ENCODE measurements at places on chromosomes 16 and 17.
A peak's percentile ranks its signal among the peaks of the same experiment; 100 is the strongest.

DNA sequence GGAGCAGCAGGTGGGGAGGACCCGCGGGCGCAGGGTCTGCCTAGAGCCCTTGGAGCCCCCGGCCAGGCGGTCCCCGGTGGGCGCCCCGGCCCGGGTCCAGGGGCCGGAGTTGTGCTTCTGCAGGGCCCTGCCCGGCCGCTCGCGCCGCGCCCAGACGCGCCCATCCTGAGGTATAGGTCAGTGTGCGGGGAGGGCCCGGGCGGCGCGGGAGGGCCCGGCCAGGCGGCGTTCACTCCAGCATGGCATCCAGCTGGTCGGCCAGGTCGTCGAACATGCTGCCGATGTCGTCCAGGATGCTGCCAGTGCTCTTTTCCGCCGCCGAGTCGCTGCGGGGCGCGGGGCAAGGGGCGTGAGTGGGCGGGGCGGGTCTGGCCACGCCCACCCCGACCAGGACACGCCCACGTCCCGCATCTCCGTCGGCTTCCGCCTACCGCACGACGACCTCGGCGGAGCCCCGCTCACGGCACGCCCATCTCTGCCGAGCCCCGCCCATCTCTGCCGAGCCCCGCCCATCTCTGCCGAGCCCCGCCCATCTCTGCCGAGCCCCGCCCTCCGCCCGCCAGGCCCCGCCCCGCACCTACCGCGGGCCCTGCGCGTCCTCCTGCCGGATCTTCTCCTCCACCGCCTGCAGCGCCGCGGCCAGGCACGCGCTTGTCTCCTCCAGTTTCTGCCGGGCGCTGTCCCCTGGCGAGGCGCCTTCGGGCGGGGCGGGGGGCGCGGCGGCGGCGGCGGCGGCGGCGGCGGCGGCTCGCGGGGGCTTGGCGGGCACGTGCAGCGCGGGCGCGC, 17.9 kb downstream of the CASKIN1 start:
- DNase-seq = no peak

DNA sequence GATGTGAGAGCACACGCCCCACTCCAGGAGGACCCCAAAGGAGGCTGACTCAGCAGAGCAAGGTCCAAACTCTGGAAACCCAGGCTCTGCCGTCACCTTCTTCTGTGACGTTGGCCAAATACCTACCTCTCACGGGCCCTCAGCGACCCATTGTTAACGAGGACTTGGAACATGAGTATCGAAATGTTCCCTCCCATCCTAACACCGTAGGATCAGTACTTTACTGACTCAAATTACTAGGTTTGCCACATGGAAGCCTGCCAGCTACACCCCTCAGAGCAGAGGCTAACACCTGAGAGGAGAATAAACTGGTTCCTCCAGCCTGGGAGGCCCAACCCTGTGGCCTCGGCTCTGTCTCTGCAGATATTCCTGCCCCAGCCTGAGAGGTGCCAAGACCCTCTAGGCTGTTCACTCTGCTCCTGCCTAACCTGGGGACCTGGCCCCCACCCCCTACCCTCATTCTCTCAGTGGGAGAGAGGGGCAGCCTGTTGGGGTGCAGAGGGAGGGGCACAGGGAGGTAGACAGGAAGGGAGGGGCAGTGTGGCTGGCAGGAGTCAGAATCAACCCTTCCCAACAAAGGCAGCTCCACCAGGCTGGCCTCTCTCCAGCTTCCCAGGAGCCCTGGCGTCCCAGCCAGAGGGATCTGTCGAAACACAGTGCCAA, 4.4 kb downstream of the PITPNM3 start:
- DNase-seq = no peak

DNA sequence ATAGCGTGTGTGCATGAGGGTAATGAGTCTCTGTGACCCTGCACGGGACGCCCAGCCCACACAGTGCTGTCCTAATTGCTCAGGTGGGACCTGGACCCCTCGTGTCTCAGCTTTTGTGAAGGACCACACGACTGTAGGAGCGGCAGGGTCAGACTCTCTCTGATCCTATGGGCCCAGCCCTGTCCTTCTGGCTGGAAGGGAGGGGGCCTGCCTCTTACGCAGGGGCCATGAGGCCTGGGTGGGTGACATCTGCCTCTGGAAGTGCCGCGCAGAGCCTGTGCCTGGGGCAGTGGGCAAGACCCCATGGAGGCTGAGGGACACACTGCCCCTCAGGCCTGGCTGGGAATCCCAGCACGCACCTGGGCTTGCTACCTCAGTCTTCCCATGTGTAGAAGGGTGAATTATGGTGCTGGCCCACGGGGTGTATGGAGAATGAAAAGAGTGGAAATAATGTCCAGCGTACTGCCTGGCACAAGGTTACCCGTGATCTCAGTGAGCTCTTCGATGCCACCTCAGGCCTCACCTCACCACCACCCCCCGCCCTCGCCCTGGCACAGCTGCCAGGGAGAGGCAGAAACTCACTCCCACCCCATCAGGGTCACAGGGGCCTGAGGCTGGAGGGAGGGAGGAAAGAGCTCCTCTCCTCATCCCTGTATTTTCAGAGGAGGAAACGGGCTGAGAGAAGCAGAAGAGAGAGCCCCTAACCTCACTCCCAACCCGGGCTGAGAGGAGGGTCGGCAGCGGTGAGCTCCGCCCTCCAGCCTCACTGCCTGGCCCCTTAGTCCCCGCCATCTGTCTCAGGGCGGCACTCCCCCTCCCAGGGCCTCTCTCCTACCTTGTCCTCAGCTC, 27.1 kb upstream of the DBNDD1 start:
- no peak for DNase-seq

- no peak for DNase-seq
These were observed 604 bp upstream of the ZC3H18 start for GRCh38 chr16:88569614-88569984.

GRCh38 chr16:2530629-2531318, 434 bp downstream of the CEMP1 start:
- no peak for DNase-seq

- DNase-seq = no peak
These were observed 5.5 kb downstream of the KDM8 start for GRCh38 chr16:27208796-27209195.

GRCh38 chr16:11312718-11313492, 31.8 kb upstream of the PRM1 start:
- DNase-seq = no peak

GRCh38 chr17:29162082-29162908, 17.9 kb downstream of the MYO18A start:
- no peak for DNase-seq

GRCh38 chr17:55265311-55266021, 706 bp downstream of the HLF start:
- DNase-seq = peak; percentile 31

DNA sequence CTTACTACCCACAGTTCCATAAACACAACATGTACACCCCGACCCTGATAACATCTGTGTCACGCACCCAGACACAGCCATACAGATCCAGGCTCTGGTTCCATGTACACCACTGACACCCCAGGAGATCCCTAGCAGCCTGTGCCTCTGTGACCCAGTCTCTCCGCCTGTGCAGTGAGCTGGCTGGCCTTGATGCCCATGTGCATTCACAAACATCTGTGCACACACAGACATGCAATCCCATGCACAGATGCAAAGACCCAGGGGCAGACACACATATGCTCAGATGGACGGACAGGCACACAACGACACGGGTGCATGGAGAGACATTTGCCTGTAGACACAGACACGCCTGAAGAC, 4.1 kb downstream of the CCDC102A start:
- no peak for DNase-seq

DNA sequence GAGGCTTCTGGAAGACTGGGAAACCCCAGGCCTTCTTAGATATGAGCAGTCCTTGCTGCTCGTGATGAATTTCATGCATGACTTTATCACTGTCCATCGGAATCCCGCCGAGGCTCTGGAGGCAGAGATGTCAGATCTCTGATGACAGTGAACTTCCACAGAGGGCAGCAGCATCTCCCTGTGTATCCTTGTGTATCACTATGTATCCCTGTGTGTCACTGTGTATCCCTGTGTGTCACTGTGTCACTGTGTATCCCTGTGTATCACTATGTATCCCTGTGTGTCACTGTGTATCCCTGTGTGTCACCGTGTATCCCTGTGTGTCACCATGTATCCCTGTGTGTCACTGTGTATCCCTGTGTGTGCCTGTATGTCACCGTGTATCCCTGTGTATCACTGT, 160.2 kb upstream of the CHMP6 start:
- no peak for DNase-seq

DNA sequence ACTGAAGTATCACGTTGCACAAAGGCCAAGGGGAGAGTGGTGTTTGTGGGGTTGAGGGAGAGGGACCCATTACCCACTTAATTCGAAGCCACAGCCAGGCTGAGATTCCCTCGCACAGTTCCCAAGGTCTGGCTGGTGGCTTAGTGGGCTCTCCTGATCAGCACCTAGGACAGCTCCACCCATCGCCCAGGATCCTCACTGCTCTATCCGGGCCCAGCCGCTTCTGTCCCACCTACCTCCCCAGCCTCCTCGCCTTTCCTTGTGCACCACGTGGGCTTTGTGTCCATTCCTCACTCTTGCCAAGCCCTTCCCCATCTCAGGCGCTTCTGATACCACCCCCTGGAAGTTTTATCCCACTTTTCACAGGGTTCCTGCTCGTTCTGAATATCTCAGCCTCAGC, 163.5 kb downstream of the CCT6B start:
- DNase-seq = no peak

DNA sequence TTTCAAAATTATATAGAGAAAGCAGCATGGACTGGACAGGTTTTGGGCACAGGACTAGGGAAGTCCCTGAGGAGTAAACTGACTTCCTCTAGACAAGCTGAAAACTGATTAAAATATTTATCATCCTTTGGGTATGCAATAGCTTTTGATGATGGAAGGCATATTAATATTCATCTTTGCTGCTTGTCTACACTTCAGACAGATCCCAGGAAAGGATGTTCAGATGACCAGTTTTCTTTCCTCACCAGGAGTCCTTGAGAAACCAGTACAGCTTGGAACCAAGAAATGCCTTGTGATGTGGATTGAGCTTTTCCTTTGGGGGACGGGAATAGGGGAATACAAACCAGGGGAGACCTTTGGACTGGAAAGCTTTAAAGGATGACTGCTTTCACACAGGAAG, 195.5 kb downstream of the FTO start:
- DNase-seq = no peak

DNA sequence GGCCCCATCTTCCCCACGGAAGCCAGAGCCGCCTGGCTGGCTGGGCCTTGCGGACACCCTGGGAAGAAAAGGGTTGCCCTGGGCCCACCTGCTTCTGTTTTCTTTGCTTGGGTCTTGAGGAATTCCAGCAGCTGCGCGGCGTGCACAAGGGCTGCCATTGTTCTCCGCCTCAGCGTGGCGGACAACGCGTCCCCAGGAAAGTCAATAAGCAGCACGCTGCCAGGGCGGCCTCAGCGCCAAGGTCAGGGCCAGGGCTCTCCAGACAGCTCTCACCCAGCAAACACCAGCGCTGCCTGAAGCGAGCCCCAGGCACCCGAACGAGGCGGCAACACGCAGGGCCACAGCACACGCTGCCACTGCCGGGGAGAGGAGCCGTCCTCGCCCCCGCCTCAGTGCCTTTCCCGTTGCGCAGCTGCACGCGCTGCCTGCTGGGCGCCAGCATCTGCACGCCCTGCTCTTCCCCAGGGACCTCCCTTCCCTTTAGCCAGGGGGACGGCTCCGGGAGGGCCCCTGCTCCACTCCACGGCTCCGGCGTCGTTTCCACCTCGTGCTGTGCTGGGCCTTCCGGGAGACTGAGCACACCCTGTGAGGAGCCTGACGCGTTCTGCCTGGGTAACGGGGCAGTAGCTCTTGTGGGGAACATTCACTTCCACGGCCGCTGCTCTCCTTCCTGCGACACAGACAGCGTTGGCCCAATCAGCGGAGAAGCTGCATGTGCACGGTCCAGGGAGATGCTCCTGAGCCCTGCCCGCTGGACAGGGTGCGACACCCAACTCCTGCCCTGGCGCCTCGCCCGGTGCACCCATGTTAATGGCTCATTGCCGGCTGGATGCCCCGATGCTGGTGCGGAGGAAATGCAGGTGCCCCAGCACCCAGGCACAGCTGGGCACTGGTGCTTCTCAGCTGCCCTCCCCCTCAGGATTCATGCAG, 57.8 kb downstream of the LMF1 start:
- peak; percentile 68 for DNase-seq

DNA sequence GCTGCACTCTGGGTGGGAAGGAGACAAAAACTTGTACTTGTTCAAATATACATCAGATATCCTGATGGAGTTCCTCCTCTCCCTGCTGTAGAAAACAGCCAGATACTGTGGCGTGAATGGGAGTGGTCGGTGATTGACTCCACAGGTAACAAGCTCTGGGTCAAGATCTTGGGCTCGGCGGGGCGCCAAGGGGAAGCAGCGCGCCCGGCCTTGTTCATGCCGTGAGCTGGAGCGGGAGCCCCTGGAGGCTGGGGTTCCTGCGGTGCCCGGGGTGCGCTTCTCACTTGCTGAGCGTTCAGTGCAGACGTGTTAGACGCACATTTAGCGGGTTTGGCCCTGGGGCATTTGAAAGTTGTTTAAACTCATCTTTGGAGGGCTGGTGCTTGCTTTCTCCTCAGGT, 44.4 kb downstream of the BANP start:
- no peak for DNase-seq

GRCh38 chr16:46746821-46747776, 1.0 kb downstream of the MYLK3 start:
- DNase-seq = no peak

GRCh38 chr17:19645734-19646201, 2.8 kb upstream of the ALDH3A2 start:
- peak; percentile 31 for DNase-seq
